ENCODE measurements at places on chromosomes 2 and 18.

- no peak for DNase-seq
Observed at GRCh38 chr2:41720331-41721251, 327.2 kb upstream of the PKDCC start.

GRCh38 chr2:172012677-172013391 lies 13.1 kb downstream of the METAP1D start:
- no peak for DNase-seq

DNA sequence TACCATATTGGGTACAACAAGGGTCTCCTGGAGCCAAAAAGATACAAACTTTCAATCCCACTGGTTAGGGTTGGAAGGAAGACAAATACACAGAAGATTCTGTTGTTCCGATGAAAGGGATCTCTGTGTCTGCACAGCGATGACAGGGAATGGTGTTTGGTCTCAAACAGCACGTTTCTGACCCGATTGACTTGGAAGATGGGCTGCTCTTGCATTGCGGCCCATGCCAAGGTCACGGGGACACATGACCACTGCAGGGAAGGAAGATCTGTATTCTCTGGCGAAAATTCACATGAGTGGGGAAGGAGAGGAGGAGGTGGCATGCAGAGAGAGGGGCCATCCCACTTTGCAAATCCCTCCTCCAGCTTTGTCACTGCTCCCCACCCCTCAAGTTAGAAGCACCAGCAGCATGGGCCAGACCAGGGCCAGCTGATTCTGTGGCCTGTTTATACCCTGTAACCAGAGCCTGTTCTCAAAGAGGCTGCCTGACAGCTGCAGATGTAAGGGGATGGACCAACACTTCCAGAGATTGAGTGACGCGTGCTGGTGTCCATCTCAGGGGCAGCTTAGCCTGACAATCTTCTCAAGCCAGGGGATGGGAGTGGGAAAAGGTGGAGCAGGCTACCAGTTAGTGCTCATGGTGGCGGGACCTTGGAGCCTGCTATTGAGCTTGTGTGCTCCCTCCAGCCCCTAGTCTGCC lies 57.2 kb downstream of the TNP1 start:
- no peak for DNase-seq

- DNase-seq = no peak
Observed at GRCh38 chr2:40230707-40231432, 221.0 kb downstream of the SLC8A1 start.

DNA sequence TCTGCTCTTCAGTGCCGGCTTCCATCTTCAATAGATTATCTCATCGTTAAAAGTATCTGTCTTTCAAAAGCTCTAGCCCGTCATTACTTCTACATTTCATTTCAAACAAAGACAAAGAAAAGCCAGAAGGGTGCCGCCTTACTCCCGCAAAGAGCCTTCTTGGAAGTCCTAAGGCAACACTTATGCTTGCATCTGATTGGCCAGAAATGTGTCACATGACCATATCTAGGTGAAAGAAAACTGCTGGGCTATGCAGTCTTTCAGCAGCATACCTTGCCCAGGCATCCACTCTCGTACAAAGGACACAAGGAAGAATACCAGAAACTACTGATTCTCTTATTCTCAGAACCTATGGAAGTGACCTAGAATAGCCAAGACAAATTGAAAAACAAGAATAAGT lies 217.1 kb upstream of the SLC35G4 start:
- no peak for DNase-seq

DNA sequence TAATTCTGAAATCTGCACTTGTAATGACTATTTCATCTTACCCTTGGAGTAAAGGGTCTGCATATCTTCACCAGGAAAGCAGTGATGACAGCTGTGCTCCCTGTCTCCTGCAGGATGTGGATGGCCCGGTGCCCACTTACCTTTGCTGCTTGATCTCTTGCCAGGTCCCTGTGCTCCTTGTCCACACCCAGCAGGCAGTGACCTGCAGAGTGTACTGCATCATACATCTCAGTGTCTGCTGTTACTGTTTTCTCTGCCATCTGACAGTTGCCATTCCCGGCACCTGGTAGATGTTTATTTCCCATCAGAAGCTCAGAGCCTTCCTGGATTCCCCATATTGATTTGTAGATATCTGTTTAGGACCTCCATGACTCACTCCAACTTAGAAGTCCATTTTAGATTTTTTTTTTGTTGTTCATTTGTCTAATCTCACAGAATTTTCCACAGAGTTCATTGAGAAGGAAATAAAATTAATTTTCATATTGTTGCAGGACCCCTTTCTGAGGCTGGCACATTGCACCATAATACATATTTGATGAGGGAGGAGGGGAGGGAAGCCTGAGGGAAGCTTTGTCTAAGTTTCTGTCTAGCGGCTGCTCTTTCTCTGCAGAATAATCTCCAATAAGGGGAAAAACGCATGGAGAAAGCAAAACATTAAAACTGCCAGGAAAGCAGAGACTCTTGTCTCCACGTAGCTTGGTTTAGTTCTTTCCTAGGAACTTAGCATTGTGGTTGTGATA lies 697.5 kb upstream of the RAB6C start:
- no peak for DNase-seq

DNA sequence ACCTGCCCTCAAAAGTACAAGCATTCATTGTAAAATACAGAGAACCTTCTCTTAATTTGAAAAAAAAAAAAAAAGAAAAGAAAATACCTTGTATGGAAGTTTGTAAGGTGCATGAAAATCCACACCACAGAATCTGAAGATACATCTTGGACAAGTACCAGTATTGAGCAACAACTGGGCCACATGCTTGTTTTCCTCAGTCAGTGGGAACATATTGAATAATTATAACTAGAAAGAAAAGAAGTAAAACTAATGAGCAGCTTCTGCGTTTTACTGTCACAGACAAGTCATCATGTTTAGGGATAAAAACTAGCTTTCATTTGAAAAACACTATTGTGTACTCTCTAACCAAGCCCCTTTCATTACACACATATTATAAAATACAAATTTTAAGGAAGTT lies 5.8 kb upstream of the PEX13 start:
- DNase-seq = no peak

GRCh38 chr2:238160206-238161129 lies 1.7 kb downstream of the ERFE start:
- peak; percentile 66 for DNase-seq

- no peak for DNase-seq
Observed at GRCh38 chr2:102753563-102754159, 8.2 kb upstream of the TMEM182 start.

DNA sequence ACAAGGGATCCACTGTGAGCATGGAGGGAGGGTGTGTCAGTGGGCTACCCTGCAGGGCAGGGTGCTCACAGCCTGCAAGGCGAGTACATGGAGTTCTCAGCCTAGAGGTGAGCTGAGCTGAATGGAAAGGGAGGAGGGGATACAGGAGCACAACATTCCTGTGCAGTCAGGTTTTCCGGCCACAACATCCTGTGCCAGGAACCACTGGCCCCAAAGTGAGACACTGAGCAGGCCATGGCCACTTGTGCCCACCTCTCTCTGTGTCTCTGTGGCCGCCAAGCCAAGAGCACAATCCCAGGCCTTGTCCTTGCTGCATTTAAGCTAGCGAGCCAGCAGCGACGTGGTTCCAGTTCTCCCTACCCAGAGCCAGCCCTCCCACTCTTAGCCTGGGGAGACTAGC lies 6.1 kb downstream of the DOK1 start:
- no peak for DNase-seq

GRCh38 chr2:26571316-26571715 lies 69.8 kb downstream of the CIB4 start:
- no peak for DNase-seq

- no peak for DNase-seq
Observed at GRCh38 chr18:4821801-4822200, 366.7 kb upstream of the DLGAP1 start.

DNA sequence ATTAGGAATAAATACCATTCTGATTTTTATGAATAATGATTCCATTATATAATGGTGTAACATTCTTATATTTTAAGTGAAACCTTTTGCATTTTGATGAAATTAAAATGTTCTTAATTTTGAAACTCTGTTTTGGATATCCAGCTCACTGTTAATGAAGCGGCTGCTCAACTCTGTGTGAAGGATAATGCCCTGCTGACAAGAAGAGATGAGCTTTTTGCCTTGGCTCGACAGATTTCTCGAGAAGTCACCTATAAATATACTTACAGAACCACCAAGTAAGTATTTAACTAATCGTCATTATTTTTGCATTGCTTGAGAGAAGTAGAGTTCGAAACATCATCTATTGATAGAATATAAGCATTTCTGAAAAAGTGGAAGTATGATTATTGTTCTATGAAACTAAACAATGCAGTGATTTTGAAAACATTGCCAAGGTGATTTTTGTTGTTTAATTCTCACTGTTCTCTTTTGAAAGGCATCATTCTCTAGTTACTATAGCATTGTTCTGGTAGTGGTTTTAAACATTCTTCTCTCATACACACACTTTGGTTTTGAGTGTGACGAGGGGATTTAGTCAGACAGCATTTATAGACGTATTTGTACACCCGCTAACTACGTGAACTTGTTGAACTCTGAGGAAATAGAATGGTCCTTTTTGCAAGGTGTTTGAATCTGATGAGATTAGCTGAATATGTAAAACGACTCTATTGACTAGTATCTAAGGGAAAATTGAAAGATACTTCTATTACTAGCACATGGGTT lies 21.5 kb downstream of the NAB1 start:
- DNase-seq = no peak

- DNase-seq = no peak
Observed at GRCh38 chr2:47838686-47839085, 55.7 kb downstream of the MSH6 start.

- no peak for DNase-seq
Observed at GRCh38 chr2:41535575-41535974, 512.2 kb upstream of the PKDCC start.

- no peak for DNase-seq
Observed at GRCh38 chr2:393711-394696, 106.1 kb upstream of the ALKAL2 start.

- no peak for DNase-seq
Observed at GRCh38 chr18:72910045-72910444, 42.3 kb upstream of the NETO1 start.
